ENCODE measurements at places on chromosomes 12 and 14.

DNA sequence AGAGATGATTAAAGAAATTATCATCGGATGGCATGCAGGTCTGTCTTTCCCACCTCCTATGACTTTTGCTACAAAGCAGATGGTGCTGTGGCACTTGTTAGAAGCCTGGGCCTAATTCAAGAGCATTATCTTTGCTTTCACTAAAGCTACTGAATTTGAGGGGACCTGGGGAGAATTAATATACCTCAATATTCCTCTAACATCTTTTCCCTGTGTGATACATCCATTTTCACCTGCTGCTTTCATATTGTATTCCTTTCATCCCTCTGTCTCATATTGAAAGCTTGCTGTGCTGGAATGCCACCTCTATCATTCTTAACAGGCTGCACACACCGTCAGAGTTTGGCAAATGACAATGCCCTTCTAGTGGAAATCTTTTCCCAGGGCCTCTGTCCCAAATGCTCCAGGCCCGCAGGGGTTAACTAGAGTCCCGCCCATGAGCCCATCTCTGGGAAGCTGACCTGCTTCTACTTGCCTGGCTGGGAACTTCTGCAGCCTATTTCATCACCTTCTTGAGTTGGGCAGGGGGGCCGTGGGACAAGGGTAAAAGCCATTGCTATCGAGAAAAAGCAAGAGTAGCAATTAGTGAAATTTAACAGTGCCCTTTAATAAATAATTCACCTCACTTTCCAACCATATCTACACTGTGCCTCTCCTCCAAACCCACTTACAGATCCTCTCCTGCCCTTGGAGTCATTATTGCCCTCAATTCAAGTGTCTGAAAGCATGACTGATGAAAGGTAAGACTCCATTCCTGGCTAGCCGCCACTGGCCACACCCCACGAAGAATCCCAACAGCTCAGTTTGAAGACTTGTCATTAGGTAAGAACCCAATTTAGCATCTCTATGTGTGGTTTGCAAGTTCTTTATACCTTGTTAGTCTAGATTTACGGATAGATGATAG lies 126.7 kb upstream of the BTG1 start:
- DNase-seq: no peak

DNA sequence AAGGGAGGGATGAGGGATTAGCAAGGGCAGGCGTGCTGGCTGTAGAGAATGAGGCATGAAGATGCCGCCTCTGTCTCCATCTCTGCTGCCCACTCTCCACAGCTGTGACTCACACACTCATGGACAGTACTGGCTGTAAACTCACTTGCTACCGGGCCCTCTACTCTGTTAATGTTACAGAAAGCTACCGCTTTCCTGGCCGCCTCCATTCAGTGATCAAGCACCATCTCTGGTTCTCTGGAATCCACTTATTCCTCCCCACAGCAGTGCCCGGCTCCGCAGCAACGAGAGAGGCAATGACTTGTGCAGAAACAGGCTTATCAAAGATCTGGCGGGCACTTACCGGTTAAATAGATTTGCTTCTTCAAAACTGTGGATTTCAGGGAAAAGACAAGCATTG lies 34.8 kb downstream of the AMN start:
- DNase-seq: no peak

DNA sequence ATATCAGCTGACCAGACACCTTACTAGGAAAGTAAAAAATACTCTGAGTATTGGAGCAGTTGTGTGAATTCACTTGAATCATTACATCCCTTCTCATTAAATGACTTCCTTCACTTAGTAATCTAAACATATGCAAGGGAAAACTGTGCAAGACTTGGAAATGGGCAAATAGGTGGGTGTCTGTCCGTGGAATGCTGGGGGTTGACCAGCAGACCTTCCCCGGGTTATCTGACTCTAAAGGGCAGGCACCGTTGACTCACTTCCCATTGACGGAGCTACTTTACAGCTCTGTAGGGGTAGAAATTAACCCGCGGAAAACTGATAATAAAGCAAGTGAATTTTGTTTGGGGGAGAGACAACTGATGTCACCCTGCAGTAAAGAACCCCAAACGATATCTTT lies 199.3 kb downstream of the TTC7B start:
- DNase-seq: no peak

DNA sequence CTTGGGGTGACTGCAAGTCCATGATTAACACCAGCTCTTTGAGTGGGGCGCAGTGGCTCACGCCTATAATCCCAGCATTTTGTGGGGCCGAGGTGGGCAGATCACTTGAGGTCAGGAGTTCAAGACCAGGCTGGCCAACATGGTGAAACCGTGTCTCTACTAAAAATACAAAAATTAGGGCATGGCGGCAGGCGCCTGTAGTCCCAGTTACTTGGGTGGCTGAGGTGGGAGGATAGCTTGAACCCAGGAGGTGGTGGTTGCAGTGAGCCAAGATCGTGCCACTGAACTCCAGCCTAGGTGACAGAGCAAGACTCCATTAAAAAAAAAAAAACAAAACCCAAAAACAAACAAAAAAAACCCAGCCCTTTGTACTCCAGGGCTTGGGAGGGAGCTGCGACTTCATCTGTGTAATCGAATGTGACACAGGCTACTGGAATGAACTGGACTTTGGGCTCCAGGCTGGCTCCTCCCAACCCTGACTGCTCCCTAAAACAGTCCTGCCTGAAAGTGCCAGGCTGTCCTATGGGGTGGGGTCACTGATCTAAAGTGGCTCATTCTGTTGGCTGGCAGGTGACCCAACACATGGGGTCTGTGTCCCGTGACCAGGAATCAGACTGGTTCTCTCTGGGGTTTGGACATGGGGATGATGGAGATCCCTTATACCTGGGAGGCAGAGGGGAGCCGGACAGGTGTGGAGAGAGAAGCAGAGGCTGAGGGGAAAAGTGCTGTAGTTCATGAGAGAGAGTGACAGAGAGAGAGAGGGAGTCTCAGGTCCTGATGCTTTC lies 9.3 kb upstream of the C12orf43 start:
- DNase-seq: no peak

DNA sequence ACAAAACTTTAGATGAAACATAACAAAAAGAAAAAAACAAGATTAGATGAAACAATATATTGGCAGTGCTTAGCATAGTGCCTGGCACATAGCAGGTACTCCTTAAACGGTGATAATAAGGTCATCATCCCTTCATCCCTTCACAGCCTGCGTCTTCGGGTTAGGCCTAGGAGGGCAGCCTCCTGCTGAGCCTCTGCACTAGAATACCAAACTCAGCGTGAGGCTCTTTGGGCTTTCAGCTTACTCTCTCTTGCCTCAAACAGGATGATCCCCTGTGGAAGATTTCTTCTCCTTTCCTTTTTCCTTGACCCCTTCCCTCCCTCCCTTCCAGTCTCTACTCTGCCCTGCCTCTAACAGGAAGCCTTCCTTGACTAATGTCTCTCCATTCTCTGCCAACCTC lies 14.4 kb upstream of the FIGNL2 start:
- no peak for DNase-seq

Data from activated CD4-positive, CD25-positive, alpha-beta regulatory T cell treated with anti-CD3 and anti-CD28 coated beads, Interleukin-2, amount 50 U/mL, for 72 hours (primary cell).